Stimulated activated CD8-positive, alpha-beta memory T cell treated with anti-CD3 and anti-CD28 coated beads, Interleukin-7, amount 100 ng/mL, for 1 hour (primary cell): ENCODE measurements at places on chromosomes 2 and 18.

DNA sequence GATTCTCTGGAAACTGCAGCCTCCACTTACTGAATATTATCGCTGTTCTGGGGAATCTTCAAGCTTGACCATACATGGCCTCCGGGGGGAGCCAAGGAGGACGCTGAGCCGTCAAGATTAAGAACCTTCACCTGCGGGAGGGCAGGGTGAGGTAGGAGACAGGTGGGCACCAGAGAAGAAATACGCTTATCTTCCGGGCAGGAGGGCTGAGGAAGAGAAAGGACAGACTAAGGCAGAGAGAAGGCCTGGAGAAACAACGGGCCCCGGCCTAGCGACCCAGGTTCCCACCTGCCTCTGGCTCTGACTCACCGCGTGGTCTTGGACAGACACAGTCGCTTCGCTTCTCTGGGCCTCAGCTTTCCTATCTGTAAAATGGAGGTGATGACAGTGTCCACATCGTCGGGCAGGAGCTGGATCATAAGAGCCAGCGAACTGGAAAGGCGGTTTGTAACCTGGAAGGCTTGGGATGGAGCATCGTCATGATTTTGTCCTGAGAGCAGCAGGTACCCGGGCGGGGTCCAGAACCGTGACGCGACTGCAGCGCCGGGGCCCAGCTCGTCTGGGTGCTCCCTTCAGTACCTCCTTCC lies 659 bp downstream of the ZNF142 start:
- DNase-seq, result peak; percentile 4

- no peak for DNase-seq
These were observed 26.8 kb downstream of the TUBB6 start for GRCh38 chr18:12334863-12335262.

DNA sequence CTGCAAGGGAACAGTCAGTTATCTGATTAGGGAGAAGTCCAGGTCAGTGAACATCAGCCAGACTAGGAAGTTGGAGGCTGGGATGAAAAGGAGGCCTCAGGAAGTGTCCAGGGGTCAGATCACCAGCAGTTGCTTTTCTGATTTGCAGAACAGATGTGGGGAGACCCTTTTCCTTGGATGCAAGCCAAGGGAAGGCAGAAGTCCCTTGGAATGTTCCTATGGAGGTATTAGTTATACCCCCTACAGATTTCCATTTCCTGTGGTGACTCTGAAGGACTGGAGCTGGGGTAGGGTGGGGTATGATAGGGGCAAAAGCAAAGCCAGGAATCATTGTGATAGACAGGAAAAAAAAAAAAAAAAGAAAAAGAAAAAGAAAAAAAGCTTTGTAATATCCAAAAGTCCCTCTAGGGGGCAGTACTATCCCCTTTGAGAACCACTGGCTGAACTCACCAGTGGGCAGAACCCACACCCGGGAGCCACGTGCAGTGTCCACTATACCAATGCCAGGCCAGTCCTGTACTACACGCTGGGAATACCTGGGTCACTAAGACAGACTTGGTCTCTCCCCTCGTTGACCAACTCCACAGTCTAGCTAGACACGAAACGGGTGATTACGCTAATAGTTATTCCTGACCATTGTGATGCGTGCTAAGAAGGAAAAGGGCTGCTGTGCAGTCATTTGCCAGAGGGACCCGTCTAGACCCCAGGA lies 7.4 kb downstream of the DYSF start:
- no peak for DNase-seq

- no peak for DNase-seq
These were observed 57.8 kb upstream of the ITGB6 start for GRCh38 chr2:160257743-160258491.

DNA sequence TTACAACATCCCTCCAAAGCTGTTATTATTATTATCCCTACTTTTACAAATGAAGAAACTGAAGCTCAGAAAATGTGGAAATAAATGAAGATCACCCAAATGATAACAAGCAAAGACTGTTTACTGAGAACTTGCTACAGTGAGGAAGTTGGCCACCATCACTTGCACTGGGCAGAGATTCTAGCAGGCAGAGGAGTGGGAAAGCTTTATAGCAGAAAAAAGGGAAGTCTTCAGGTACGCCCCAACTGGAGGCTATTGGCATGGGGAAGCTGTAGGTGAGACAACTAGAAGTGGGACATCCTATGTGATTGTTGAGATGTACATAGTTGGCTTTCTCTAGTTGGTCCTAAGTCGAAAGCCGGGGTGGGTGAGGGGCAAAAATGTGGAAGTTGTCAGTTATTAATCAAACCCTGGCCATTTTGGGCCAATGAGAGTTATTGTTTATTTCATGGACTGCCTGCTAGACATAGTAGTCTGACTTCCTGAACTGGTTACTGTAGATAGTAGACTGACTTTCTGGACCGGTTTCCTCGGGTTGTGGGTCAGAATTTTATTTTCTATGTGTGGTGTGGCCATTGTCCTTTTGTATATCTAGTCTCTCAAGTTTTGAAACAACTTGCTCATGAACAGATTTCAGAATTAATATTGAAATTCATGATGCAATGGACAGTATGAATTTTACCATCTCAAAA lies 40.2 kb upstream of the STAT4 start:
- DNase-seq, result no peak

DNA sequence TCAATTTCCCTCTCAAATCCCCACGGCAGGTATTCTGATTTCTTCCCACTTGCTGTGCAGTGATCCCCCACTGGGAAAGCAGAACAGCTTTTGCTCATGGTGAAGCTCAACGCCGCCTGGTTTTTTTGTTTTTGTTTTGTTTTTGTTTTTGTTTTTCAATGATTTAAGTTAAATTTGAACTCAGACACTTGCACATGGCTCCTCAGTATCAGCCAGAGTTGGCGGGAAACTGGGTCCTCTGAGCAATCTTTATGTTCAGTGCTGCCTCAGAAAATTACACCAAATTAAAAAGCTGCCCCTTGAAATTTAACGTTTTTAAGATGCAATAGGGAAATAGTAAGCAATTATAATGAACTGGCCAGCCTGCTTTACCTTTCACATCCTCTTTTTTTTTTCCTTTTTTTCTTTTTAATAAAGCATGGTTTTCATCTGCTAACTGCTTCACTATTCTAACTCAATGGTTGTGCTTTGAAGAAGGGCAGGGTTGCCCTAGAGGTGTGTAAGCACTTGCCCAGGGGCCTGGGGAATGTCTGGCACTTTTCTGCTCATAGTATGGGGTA lies 277.0 kb upstream of the HNRNPA3 start:
- DNase-seq, result no peak

GRCh38 chr2:117957616-117958015 lies 56.3 kb downstream of the CCDC93 start:
- DNase-seq, result no peak

GRCh38 chr2:39492095-39492590 lies 55.1 kb upstream of the MAP4K3 start:
- no peak for DNase-seq

DNA sequence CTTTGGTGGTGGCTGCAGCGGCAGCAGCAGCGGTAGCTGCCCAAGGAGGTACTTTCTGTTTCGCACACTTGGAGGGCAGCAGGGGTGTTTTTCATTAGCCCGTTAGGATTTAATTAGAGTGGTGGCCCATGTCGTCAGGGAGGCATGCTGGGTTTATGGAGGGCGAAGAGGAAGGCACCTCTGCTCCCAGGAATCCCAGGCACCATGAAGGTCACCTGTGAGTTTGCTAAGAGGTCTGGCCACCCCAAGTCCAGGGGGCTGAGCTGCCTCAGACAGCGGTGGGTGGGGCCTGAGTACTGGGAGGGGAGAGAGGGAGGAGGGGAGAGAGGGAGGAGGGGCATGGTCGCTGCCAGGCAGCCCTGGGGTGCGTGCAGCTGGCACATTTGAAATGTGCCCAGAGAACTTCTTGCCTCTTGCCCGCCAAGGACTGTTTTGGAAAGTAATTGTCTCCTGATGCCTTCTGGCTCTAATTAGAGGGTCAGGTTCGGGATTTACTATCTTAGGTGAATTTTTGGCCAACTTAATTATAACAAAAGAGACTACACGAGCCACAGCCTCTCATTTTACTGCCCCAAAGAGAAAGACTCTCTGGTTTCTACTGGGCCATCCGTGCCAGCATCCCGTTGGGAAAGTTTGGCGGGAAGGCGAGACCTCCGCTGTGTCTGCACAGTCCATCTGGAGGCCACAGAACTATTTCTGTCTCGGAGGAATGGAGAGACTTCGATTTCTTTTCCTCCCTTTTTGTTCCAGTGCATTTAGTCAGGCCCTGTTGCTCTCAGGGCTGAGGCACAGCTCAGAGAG lies 62.0 kb downstream of the GLI2 start:
- DNase-seq, result no peak

DNA sequence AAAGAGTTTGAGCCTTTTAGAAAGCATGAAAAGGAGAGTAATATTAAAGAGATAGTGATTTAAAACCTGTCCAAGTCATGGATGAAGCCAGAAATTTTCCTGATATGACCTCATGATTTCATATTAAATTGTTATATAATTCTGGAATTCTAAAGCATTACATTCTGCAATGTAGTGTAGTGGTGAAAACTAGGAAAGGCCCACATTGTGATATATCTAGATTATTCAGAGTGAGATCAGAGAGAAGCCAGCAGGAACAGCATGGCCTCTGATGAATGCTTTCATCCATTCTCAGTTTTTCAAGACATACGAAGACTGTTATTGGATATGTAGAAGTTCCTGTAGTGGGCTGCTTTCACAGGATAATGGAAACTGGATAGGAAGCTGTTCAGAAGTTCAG lies 98.8 kb downstream of the LCLAT1 start:
- DNase-seq, result no peak

DNA sequence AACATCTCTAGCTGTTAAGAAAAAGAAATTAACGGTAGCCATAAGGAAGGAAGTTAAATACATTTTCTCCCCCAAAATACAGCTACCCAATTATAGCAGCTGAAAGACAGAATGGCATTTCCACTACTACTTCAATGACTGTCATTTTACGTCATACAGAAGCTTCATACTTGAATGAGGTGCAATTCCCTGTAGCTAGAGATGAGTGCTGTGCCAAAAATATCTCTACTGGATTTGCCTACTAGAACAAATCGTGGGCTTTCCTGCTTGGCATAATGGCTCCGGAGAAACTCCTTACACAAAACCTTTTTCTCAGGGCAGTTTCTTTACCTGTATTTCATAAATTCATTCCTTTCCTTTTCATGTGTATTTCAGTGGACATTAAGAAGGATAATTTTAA lies 36.3 kb upstream of the NRXN1 start:
- DNase-seq, result no peak

DNA sequence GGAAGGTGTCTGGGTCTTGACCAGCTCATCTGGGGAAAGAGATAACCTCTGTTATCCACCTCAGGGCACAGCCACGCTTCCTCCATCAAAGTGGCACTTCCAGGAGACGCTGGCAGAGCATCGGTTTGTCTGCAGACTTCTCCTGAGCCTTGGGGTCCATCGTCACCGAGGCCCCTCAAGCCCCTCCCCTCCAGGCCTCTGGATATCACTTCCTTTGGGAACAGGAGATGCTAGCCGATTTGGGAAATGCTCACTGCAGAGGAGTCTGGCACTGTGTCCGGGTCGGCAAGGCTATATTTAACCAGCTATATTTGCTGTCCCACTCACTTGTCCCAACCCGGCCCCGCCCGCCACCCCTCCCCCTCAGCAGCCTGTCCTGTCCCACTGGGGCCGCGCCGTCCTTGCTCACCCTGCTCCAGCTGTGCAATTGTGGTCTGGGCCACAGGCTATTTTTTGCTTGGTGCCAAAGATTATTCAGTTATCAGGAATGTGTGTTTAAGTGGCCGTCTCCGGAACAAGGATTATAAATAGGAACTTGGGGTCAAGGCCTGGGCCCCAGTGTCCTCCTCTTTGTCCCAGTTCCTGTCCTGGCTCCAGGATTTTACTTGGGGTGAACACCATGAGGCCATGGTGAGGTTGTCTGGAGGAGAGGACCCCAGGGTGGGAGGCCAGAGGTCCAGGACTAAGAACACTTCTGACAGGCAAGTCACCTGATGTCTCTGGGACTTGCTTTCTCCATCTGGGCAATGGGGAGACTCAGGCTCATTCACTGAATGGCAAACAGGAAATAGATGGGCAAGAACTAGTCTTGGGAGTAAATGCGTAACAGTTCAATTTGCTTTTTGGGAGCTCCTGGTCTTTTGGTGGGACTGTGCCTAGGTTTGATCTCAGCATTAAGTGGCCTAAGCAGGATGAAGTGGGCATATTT lies 263.6 kb downstream of the DYSF start:
- no peak for DNase-seq

DNA sequence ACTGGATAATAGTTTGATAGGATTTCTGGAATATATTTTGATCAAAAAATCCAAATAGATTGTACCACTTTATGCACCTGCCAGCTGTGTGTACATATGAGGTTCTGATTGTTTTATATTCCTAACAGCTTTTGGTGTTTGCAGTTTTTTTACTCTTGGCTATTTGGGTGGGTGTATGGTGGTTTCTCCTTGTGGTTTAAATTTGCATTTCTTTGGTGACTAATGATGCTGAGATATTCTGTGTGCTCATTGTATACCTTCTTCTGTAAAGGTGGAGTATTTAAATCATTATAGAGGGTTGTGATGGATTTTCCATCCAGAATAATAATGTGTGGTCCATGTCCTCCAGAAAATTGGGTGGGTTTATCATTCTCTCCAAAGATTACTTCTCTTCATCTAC lies 372.9 kb downstream of the THSD7B start:
- no peak for DNase-seq

GRCh38 chr2:126749537-126749936 lies 93.6 kb downstream of the GYPC start:
- no peak for DNase-seq

- no peak for DNase-seq
These were observed 452.7 kb upstream of the HNMT start for GRCh38 chr2:137511526-137511925.

GRCh38 chr2:96305979-96306308 lies 598 bp upstream of the SNRNP200 start:
- DNase-seq, result no peak

GRCh38 chr2:56688661-56689060 lies 504.9 kb downstream of the CCDC85A start:
- DNase-seq, result no peak

DNA sequence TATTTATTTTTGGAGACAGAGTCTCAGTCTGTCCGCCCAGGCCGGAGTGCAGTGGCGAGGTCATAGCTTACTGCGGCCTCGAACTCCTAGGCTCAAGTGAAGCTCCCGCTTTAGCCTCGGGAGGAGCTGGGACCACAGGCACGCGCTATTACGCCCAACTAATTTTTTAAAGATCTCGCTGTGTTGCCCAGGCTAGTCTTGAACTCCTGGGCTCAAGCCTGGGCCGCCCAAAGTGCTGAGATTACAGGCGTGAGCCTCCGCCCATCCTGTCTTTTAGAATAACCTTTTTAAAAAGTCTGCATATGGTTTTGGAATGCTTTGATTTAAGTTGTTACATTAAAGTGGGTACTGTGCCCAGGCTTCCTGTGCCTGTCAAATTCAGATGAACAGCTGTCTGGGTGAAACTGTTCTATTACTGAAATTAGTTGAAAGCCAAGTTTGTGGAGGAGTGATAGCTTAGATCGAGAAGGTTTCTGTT lies 944 bp downstream of the RAB3GAP1 start:
- no peak for DNase-seq
